ENCODE measurements at places on chromosomes 12 and 14.

DNA sequence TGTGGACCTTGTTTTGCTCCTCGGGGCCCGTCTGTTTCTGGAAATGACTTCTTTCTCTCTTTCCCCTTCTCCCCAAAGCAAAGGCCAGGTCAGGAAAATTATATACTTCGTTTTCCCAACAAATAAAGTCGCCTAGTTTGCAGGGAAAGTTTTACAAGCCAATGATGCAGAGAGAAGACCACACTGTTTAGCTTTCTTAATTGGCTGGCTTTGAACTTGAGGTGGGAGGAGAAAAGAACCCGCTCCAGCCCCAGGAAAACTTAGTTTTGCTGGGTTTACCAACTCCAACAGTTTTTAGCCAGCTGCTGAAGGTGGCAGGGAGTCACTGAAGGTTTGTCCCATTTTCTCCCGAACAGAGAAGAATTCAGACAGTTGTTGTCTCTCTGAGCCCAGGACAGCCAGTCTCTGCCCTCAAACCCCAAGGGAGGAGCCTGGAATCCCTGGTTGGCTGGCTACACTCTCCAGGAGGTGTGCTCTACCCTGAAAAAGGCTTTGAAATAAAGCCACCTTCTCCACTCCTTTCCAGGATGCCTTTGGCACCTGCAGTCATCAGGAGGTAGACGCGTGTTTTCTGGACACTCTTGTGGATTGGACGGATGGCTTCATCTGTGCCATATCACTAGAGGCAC lies 24.8 kb downstream of the BCL11B start:
- no peak for DNase-seq

DNA sequence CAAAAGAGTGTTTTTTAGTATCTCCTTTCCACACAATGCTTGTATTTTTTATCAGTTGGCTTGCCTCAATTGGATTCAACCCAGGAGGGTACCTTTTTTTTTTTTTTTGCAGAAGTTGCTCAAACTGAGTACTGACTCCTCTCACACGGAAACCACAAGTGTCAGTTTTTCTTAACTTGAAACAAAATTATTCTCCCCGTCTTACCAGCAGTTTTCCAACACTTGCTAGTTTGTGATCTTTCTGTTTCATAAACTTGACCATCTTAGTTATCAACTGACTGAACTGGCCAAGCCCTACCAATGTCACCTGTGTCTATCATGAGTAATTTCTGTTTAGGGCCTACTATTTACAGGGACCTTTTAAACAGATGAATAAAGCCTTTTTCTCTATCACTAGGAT lies 34.1 kb upstream of the ITPR2 start:
- DNase-seq = no peak

- no peak for DNase-seq
These were observed 995.7 kb downstream of the GALC start for GRCh38 chr14:86997271-86997670.

GRCh38 chr12:2925322-2925995 lies 33.7 kb upstream of the TEAD4 start:
- DNase-seq = no peak

- no peak for DNase-seq
These were observed 205.1 kb upstream of the ABCD2 start for GRCh38 chr12:39824505-39825212.

DNA sequence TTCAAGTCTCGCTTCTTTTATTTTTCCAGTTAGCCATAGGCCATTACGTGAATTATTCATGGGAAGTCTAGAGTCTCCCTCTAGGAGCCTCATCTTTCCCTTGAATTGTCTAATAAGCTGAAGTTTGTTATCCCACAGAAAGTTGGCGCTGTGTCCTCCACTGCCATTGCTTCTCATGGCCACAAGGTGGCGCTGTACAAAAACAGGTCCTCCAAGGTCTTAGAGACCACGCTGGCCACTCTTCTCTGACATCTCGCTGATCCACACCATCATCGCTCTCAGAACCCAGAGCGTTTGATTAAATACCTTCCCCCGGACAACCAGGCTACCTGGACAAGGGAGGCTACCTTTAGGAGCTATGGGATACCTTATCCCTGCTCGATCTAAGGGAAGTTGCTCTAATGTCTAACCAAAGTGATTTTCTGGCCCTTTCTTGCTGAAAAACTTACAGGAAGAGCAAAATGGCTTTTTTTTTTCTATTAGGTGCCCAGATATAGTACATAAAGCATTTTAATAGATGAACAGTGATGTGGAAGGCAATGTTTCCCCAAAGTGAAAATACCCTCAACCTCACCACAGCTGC lies 110.0 kb downstream of the CCDC60 start:
- DNase-seq = no peak

GRCh38 chr14:103209054-103209453 lies 85.8 kb downstream of the TNFAIP2 start:
- DNase-seq = no peak

GRCh38 chr12:97595426-97595831 lies 132.8 kb downstream of the RMST start:
- DNase-seq = no peak

GRCh38 chr12:126895951-126896913 lies 1370.7 kb upstream of the TMEM132C start:
- no peak for DNase-seq

GRCh38 chr12:92928421-92928961 lies 604 bp downstream of the EEA1 start:
- no peak for DNase-seq

DNA sequence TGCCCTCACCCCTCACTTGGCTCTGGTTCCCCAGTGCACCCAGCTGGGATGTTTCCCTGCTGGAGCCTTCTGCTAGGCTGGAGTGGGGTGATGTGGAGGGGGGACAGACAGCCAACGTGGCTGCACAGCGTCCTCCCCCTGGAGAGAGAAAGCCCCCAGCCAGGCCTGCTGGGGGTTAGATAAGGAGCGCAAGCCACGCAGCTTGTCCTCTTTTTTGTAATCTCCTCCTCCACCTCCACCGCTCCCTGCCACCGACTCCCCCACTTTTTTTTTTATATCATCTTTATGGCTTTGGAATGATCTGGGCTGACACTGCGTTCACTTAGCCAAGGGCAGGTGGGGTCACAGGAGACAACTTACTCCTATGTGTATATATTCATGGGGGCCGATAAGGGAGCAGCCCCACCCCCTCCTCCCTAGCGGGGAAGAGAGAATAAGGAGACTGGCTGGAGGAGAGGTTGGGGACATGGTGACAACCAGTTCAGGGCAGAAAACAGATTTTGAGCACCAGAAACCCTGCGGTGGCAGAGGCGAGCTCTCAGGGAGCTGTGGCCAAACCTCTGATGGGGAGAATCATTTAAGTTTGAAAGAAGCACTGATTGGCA lies 169.9 kb upstream of the LHX5 start:
- DNase-seq = no peak

DNA sequence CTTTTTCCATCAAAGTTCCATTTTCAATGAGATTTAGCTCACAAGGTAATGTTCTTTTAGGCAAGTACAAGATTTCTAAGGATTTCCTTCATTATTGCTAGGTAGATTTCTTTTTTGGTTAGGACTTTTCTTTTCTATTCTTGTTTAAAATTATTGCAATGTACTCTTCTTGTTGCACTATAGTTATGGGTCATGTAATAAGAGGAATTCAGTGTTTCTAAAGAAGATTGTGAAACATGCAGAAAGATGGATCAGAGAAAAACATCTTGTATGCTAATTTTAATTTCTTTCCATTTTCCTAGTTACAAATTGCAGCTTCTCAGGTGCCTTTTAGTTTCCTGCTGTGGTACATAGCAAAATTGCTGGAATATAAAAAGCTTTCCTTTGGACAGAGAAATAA lies 56.1 kb downstream of the BTG1 start:
- no peak for DNase-seq

GRCh38 chr12:132389526-132390286 lies 60.3 kb upstream of the GALNT9 start:
- no peak for DNase-seq

- no peak for DNase-seq
These were observed 38.0 kb upstream of the ELK3 start for GRCh38 chr12:96156211-96156610.

DNA sequence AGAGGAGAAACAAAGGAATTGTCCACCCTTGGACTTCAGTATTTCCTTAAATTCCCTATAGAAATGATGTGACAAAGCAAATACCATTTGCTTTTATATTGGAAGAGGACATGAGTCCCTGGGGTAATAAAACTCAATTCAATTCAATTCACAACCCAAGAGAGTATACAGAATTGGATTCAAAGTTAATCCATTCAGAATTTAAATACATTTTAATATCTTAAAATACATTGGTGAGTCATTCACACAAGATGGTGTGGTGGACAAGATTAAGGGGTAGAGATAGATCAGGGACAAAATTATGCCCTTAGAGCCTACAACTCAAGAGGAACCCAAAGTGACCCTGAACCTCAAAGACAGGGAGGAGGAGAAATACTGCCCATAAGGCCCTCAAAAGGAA lies 495.0 kb upstream of the TMPO start:
- no peak for DNase-seq

- no peak for DNase-seq
These were observed 5.0 kb upstream of the CCND2 start for GRCh38 chr12:4268329-4269181.

- no peak for DNase-seq
These were observed 17.7 kb upstream of the ANAPC7 start for GRCh38 chr12:110421159-110421661.

- no peak for DNase-seq
These were observed 24.3 kb downstream of the SPTSSA start for GRCh38 chr14:34437729-34438080.

- DNase-seq = no peak
These were observed 360.4 kb upstream of the MDGA2 start for GRCh38 chr14:48035836-48036235.

DNA sequence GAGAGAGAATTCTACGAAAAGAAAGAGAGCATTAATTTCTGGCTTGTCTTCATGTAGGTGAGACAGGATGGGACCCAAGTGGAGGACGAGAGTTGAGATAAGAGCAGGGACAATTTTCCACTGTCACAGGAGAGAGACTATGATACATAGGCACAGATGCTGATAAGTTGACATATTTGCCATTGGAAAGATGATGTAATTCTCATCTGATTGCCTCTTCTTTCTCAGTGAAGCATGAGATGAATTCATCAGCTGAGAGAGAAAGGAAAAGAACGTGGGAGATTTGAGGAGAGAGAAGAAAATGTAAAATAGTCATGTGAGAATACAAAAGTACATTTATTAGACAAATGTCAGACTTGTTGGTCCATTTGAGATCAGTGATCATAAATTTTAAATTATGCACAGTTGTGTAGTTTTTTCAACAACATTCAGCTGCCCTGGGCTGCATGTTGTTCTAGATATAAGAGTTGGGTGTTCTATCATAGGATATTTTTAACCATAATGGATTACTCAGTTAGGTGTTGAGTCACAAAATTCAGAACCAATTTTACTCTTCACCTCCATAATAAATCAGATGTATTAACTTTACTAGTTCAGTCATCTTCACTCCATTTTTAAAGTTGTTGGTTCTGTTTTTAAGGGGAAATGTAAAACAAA lies 222.9 kb downstream of the DPY19L2 start:
- DNase-seq = no peak

- DNase-seq = no peak
These were observed 3.1 kb downstream of the SOS2 start for GRCh38 chr14:50228313-50228712.

- no peak for DNase-seq
These were observed 3.8 kb downstream of the CLBA1 start for GRCh38 chr14:104989236-104989950.

DNA sequence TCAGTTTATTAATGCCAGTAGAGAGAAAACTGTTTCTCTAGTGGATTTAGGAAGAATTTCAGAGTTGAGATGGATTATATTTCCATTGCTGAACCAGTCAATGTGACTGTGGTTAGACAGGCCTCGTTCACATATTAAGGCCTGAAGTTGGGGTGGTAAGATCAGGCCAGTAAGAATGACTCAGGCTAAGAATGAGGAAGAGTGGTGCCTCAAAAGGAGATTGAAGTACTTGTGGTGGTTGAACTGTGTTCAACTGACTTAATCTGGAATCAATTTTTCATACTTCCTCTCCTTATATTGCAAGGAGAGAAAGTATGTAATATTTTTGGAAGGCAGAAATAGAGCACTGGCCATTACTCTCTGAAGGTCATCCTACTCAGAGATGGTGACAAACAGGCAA lies 37.8 kb upstream of the ATF7IP start:
- no peak for DNase-seq

GRCh38 chr14:49240383-49240782 lies 345.8 kb downstream of the RPS29 start:
- no peak for DNase-seq

- no peak for DNase-seq
These were observed 21.3 kb upstream of the SERPINA6 start for GRCh38 chr14:94344389-94344788.

DNA sequence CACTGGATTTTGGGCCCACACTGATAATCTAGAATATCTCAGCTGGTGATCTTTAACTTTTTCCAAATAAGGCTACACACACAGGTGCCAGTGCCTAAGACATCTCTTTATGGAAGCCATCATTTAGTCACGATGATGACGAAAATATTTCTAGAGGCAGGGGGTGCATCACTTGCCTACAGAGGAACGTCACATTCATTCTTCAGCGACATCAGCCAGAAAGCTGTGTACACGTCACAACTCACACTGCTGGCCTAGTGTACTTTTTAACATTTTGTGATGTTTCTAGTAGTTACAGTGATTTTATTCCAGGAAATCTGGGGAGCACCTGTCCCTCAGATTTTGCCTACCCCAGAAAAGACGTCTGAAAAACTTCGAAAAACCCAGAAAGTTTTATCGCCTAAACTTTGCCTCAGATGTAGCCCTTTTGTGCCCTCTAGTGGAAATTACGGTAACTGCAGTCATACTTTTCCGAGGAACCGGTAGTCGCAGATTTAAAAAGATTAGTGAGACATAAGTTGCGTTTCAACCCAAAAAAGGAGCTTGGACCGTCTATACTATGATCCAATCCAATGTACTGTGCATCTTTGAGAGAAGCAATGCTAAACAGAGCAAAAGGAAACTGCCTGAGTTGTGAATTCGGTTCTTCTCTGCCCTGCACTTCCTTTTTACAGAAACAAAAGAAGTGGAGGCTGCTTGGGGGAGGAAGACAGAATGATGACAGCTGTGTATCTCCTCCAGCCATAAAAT lies 64.3 kb upstream of the STON2 start:
- DNase-seq = peak; percentile 12

DNA sequence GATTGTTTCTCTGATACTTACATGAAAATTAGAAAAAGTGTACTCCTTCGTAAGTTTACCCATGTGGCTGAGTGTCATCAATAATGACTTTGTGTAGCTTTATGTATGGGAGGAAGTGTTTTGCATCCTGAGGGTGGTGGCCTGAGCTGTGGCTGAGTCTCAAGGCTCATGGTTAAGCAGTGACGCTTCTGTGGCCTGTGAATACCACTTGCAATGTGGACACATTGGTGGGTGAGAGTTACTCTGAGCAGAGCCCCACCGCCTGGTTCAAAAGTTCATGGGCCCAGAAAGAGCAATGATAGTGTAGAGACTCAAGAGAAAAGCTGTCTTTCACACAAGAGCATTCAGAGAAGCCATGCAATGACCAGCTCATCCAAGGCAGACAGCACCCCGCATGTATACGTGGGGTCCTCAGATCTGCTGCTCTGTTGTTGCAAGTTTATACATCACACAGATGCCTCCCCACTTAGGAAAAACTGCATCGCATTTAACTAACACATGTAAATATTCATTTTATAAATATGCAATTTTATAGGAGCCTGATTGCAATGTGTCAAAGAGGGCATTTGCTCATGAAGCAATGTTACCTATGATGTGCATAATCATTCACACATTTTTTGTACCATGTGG lies 55.1 kb upstream of the FRMD6 start:
- no peak for DNase-seq
